ENCODE measurements at places on chromosomes 7 and 10.

DNA sequence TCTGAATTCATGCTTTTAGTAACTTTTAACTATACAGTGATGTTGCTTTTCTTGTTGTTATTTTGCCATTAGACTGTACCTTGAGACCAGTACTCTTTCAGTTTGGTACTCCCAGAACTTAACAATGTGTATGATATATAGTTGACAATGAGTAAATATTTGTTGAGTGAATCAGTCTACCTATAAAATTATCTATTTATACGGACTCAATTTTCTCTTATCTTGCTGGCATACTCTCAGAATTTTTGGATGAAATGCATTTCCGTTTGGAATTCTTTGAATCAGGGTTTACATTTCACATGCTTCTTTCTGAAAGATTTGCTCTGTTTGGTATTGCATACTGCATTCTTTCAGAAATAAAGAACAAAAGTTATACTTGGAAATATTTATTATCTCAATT, 47.8 kb upstream of the LRRC17 start:
- no peak for DNase-seq

DNA sequence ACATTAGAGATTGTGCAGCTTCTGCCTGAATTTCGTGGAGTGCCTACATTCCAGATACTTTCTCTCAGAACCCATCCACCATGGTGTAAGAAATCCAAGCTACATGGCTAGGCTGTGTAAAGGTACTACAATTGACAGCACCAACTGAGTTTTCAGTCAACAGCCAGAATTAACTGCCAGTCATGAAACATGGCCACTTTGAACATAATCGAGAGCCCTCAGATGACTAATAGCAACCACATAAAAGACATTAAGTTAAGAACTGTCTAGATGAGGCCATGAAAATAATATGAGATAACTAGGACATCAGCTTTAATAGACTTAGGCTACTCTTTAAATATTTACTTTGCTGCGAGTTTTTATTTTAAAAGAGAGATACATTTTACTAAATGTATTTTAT, 1106.8 kb upstream of the LRRTM3 start:
- no peak for DNase-seq

- no peak for DNase-seq
These were observed 219.6 kb downstream of the CACNB2 start for GRCh38 chr10:18359812-18360211.

DNA sequence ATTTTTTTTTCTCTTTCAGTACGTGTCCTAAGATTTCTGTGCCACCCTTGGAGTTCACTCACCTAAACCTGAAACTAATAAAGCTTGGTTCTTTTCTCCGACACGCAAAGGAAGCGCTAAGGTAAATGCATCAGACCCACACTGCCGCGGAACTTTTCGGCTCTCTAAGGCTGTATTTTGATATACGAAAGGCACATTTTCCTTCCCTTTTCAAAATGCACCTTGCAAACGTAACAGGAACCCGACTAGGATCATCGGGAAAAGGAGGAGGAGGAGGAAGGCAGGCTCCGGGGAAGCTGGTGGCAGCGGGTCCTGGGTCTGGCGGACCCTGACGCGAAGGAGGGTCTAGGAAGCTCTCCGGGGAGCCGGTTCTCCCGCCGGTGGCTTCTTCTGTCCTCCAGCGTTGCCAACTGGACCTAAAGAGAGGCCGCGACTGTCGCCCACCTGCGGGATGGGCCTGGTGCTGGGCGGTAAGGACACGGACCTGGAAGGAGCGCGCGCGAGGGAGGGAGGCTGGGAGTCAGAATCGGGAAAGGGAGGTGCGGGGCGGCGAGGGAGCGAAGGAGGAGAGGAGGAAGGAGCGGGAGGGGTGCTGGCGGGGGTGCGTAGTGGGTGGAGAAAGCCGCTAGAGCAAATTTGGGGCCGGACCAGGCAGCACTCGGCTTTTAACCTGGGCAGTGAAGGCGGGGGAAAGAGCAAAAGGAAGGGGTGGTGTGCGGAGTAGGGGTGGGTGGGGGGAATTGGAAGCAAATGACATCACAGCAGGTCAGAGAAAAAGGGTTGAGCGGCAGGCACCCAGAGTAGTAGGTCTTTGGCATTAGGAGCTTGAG, at the start of gene CFTR:
Gene CFTR (plus strand): TSS at position 801 of the 830 bp plus-strand sequence. CDS start 70 bp downstream, outside the sequence.
- DNase-seq = no peak

- no peak for DNase-seq
These were observed 105.4 kb upstream of the FRMD4A start for GRCh38 chr10:14435976-14436632.

GRCh38 chr10:14253079-14253478, 77.6 kb downstream of the FRMD4A start:
- no peak for DNase-seq

DNA sequence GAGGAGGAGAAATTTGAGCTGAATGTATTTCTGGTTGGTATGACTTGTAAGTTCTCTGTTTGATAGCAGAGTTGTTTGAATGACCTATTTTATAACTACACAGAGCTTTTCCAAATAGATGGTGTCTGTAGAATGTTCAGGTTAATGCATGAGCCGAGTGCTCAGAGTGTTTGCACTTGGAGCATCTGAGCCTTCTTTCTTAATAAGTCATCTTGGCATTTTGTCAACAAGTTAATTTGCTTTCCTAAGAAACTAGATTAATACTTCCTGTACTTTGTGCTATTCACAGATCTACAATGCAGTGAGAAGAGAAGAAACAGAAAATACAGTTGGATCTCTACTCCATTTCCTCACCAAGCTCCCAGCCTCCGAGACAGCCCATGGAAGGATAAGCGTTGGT, 138.2 kb downstream of the PLCE1 start:
- DNase-seq = no peak

- no peak for DNase-seq
These were observed 122.8 kb upstream of the RHOBTB1 start for GRCh38 chr10:61066661-61067344.
